ENCODE measurements at places on chromosomes 3 and 15.

GRCh38 chr15:57741089-57741488, 34.6 kb downstream of the POLR2M start:
- DNase-seq = no peak

GRCh38 chr3:59065240-59065639, 15.4 kb upstream of the CFAP20DC start:
- DNase-seq = no peak

- no peak for DNase-seq
These were observed 37.2 kb downstream of the MGLL start for GRCh38 chr3:127784865-127785710.

- no peak for DNase-seq
These were observed 51.0 kb downstream of the ARNT2 start for GRCh38 chr15:80455051-80455648.

DNA sequence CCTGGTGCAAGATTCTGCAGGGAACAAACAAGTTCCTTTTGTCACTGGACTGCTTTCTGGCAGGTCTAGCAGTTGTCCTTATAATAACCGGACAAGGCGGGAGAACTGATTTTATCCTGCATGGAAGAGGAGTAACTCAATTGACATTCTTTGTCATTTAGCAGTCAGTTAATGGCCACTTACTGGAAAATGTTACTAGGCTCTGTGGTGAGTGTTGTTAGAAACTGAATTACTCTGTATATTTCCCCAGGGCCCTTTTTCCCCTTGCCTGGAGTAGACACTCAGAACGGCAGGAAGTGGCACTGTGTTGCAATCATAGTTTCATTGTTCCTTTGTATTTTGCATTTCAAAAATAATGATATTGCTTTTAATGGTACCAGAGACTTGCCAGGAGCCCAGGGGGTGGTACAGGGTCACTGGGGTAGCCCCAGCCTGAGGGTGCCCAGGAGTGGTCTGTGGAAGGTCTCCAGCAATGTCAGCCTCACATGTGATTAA, 318.6 kb upstream of the LRRFIP2 start:
- DNase-seq = no peak

DNA sequence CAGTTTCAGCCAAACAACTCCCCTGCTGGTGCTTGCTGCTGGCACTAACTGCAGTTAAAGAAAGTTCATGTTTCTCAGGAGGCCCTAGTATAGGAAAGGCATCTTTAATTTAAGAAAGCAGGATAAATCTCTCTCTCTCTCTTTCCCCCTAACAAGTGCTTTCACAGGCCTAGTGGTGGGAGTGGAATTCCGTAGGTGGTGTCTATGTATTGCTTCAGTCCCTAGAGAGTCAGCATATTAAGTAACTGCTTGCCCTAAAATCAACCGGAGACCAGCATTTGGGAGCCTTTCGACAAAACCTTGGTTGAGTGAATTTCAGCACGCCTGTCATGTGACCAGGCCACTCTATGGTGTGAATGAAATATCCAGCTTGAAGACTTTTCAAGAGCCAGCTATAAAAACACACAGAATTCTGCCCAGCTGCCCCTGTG, 169.2 kb upstream of the TGFBR2 start:
- no peak for DNase-seq

DNA sequence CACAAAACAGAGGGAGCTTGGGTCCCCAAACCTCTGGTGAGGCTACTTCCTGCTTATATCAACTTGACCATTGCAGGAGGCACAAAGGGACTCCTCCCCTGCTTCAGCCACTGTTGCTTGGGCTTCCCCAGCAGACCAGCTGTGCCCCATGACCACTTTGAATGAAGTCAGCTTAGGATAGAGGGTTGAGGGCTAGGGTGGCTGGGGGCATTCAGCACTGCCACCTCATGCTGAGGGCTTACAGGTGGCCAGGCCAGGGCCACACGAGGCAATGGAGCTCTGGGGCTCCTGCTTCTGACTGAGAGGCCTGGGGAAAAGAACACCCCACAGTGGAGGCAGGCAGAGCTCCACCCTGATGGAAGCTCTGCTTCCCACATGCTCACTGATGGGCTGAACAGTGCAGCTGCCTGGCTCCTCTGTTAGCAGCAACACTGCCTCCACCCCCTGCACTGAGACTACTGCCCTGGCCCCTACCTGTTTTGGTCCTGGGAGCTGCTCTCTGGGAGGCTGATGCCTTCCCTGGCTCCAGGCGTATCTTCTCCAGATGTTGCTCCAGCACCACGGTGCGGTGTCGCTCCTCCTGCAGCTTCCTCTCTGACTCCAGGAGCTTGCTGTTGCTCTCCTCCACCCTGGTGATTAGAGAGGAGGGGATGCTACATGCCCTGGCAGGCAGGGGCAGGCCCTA, 10.2 kb upstream of the HHATL start:
- DNase-seq = no peak

- DNase-seq = no peak
These were observed 6.0 kb downstream of the CTSH start for GRCh38 chr15:78938658-78939488.

- DNase-seq = no peak
These were observed 1.3 kb downstream of the GRM7 start for GRCh38 chr3:6862041-6862879.

GRCh38 chr3:183527428-183528379, 27.8 kb downstream of the KLHL6 start:
- DNase-seq = no peak

GRCh38 chr15:42457445-42458442, 33.2 kb downstream of the ZNF106 start:
- no peak for DNase-seq

GRCh38 chr3:81743096-81744025, 18.1 kb downstream of the GBE1 start:
- no peak for DNase-seq

- DNase-seq = no peak
These were observed 541.3 kb downstream of the UNC13C start for GRCh38 chr15:54519577-54519976.

GRCh38 chr15:58770519-58770856, 614 bp upstream of the MINDY2 start:
- DNase-seq = no peak

DNA sequence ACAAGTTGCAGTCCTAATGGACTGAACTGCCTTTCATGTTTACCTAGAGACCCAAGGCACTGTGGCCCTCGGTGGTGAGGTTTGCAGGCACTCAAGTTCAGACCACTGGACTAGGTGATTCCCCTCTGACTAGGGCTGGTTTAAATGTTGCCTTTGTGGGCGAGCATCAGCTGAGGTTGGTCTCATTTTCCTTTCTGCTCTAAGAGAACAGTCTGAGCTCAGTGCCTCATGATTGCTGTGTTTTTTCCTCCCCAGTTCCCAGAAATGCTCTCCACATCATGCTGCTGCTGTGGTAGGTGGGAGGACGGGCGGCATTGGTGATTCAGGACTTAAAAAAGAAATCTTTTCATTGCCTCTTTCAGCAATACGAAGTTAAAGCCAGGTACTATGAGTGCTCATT, 237.2 kb downstream of the MBNL1 start:
- DNase-seq = no peak

DNA sequence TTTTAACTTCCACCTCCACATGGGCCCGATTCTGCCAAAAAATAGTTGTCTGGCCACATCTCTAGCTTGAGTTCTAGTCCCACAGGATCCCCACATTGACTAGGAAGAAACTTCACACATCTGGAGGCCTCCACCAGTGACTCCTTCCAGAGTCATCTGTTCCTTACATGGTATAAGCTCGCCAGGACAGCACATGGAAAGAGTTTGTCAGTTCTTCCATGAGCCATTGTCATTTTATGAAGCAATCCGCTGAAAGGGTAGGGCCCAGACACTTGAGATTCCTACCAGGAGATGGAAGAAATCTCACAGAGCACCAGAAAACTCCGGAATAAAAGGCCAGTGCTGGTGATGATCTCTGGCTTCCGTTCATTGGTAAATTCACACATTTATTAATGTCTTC, 350.5 kb upstream of the ICE2 start:
- DNase-seq = no peak

DNA sequence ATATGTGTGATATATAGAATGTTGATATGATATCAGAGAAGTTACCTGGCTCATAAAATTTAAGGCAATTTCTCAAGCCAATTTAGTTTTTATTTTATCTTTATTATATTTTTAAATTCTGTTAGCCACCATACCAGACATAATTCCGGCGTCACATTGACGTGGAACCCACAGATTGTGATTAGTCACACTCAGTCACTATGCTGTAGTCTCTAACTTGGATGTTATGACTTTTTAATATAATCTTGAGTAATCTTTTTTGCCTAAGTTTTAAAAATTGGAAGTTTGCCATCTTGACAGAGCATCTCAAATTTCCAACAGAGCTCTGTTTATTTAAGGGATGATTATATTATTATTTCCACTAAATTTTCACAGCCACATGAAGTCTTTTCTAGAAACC, 9.7 kb upstream of the DCLK3 start:
- DNase-seq = no peak
